ENCODE measurements at places on chromosomes 3 and 15. TPM values are rescaled to one million over a fixed set of nuclear protein-coding genes. Genes with fewer than 3 reads are reported as not detected.

- DNase-seq: no peak
These were observed 135.5 kb downstream of the CBLB start for GRCh38 chr3:105733356-105733755.

DNA sequence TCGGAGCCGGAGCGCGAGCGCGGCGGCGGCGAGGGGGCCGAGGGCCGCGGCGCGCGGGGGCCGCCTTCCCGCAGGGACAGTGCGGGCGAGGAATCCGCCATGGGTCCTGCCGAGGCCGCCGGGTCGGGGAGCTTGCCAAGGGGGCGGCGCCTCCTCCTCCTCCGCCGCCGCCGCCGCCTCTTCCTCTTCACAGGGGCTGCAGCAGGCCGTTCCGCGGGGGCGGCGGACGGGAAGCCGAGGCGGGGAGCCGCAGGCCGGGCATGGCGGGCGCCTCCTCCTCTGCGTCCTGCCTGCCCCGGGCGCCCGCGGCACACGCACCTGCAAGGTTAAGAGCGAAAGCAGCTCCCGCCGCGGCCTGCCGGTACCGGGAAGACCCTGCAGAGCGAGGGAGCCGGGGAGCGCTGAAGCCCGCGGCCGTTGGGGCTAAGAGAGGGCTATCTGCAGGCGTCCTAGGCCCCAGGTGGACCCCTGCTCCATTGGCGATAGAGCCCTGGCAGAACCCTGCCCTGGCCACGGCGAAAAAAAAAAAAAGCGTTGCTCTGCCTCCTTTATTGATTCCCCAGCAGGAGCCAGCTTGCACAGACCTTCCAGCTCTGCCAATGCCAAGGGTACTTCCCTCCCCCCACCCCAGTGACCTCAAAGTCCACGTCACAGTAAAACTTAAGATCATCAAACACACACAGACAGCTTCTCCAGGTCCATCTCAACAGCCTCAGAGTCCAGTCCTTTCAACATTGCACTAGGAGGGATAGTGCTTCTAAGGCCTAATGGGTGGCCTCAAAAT, at the start of gene LYSMD2:
LYSMD2 (minus strand) TSS at position 134 of the 784 bp plus-strand sequence; CDS start at position 101, 33 bp downstream.
- peak; percentile 73 for DNase-seq

The PLXNB1 gene
- 14.2 TPM for total RNA-seq

The ECE2 gene
- not detected for total RNA-seq

The SERINC4 gene
- total RNA-seq: not detected

DNA sequence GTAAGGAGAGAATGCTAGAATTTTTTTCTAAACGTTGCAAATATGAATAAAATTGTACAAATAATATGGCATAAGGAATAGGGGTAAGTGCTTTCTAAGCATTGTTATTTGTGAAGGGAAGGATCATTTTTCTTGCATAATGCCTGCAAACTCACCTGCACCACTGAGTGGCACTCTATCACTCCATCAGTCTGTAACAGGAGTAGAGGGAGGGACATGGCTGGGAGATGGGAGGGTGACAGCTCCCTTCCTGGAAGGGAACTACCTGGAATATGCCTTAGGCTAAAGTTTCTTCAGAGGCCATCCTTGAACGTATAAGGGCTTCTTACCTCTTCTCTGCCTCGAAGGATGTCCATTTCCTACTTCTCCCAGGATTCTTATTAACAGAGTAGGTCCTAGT, 3.0 kb downstream of the NAALADL2 start:
- DNase-seq: no peak

GRCh38 chr15:59371458-59372351, 966 bp downstream of the MYO1E start:
- DNase-seq: peak; percentile 45
